ENCODE measurements at places on chromosomes 16 and 17.

GRCh38 chr16:1154887-1155331 lies 2.0 kb downstream of the CACNA1H start:
- no peak for DNase-seq

GRCh38 chr17:1617620-1618174 lies 10.9 kb downstream of the SLC43A2 start:
- no peak for DNase-seq

GRCh38 chr17:79702034-79702433 lies 28.7 kb upstream of the ENPP7 start:
- DNase-seq = no peak

DNA sequence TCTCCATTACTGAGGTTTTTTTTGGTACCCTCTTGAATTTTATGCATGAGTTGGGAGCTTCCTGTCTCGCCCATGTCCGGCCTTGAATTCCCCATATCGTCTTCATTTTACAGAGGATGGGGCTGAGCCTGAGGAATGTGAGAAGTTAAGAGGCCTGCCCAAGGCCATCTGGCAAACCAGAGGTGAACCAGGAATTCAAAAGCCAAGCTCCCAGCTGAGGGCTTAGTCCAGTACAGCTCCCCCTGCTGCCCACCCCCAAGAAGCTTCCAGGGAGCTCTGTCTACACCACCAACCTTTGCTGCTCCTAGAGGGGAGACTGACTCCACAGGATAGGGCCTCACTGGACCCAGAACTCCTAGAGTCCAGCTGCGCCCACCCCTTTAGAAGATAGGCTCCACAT lies 20.7 kb upstream of the C16orf78 start:
- no peak for DNase-seq

- no peak for DNase-seq
Measured at GRCh38 chr17:15462976-15463772, 4.2 kb downstream of the CDRT4 start.

DNA sequence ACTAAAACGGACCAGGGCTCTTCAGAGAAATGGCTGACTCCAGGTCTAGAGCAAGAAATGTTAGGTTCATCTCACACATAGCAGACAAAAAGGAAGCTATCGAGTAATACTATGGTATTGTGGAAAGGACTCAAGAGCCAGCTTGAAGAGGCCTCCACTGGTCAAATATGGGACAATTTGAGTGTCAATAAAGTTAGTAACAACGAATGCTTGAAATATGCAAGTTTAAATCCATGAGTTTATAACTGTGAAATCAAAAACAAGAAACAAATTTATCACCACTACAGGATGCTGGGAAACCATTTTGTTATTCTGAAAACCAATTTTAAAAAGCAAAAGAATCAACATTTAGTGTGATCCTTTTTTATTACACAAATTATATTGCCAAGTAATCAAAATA lies 50.4 kb upstream of the ANKFY1 start:
- no peak for DNase-seq
